ENCODE measurements at places on chromosomes 16 and 17. TPM values are rescaled to one million over a fixed set of nuclear protein-coding genes. Genes with fewer than 3 reads are reported as not detected.

The MGAT5B gene
- total RNA-seq, result 0.74 TPM

The PFAS gene
- 22.1 TPM for total RNA-seq

The HOXB3 gene
- 9.7 TPM for total RNA-seq

The CASKIN1 gene
- total RNA-seq, result 0.18 TPM

The CHST5 gene
- total RNA-seq, result not detected

The IL4R gene
- total RNA-seq, result 82.3 TPM

The KRT16 gene
- total RNA-seq, result 2.0 TPM

The CNGB1 gene
- total RNA-seq, result not detected

The ABCA10 gene
- 7.5 TPM for total RNA-seq

The BEAN1 gene
- total RNA-seq, result 0.09 TPM

The BAHCC1 gene
- total RNA-seq, result 14.3 TPM

The PIPOX gene
- 3.0 TPM for total RNA-seq

The JPH3 gene
- not detected for total RNA-seq

The GFAP gene
- total RNA-seq, result not detected

The ERN2 gene
- not detected for total RNA-seq

The NAGS gene
- total RNA-seq, result 2.5 TPM

The C17orf67 gene
- 0.99 TPM for total RNA-seq

The NOTUM gene
- 0.09 TPM for total RNA-seq

The TMC8 gene
- not detected for total RNA-seq

The AXIN1 gene
- 13.4 TPM for total RNA-seq

The NOL3 gene
- total RNA-seq, result 10.1 TPM
